ENCODE measurements at places on chromosomes 16 and 17.
A peak's percentile ranks its signal among the peaks of the same experiment; 100 is the strongest.

- DNase-seq, result no peak
These were observed 17.2 kb downstream of the NT5M start for GRCh38 chr17:17320188-17320910.

GRCh38 chr17:35808240-35808961, 883 bp upstream of the TAF15 start:
- DNase-seq, result no peak

DNA sequence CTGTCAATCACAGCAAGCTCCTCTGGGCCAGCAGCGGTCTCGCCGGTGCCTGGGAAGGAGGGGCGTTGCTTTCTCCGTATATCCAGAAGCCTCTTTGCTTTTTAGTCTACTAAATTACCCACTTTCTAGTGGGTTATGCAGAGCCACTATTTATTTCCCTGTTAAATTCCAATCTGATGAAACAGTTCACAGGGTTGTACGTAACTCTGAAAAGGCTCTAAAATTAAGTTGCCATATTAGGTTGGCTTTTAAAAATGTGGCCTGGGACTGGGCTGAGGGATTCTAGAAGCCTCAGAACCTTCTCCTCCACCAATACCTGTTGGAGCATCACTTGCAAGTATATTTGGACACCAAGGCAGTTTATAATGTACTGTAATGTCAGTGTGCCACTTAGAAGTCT, 27.2 kb downstream of the MARCHF10 start:
- DNase-seq, result no peak

GRCh38 chr17:31654936-31655335, 204.1 kb downstream of the COPRS start:
- DNase-seq, result peak; percentile 52

- no peak for DNase-seq
These were observed 33.4 kb upstream of the IL34 start for GRCh38 chr16:70612931-70613330.

- DNase-seq, result no peak
These were observed 189.3 kb upstream of the TNRC6C start for GRCh38 chr17:77769215-77769614.

DNA sequence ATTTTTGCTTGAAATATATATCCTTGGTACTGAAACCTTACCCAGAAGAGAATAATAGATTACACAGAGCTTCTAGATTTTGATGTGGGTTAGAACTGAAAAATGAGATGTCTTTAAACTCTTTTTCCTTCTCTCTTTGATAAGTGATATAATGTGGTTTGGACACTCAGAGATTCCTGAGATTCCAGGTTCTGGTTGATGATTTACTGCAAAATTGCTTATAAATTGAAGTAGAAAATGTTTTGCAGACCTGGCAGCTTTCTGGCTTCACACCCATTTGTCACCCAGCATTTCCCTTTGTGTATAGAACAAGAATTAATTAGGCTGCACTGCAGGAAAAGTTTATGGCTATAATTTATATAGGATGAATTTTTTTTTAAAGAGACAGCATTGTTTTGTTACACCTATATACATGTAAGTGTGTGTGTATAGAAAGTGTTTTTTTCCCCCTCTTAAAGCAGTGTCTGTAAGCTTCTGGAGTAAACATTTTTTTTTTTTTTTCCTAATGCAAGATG, 23.5 kb downstream of the AATF start:
- no peak for DNase-seq

Data from GDM1 (cell line).